ENCODE measurements at places on chromosomes 16 and 17. TPM values are rescaled to one million over a fixed set of nuclear protein-coding genes. Genes with fewer than 3 reads are reported as not detected.

DNA sequence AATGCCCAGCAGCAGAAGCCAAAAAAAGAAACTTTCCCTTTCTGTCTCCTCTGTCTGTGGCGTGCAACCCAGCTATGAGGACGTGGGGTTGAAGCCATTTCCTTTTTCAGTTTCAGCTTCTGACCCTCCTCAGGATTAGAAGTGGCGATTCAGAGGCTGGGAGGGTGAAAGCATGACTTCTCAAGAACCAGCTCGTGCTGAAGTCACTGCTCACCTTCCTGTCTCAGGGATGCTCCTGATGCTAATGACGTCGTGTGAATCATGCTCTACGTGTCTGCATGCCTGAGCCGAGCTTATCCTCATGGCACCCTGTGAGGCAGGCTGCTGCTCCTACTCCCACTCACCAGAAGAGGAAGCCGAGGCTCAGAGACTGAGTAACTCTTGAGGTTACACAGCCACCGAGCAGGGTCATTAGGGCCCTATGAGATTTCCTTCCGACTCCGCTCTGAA lies 5.7 kb upstream of the LPO start:
- H3K27me3 ChIP-seq = peaks cover 16% of the 10 kb centered on the region
- no peak overlapping the region for H3K27ac ChIP-seq
- no peaks in the 10 kb centered on the region for H3K36me3 ChIP-seq
- H3K4me3 ChIP-seq = no peak overlapping the region
- H3K4me1 ChIP-seq = no peaks in the 10 kb centered on the region
- no peak for DNase-seq

DNA sequence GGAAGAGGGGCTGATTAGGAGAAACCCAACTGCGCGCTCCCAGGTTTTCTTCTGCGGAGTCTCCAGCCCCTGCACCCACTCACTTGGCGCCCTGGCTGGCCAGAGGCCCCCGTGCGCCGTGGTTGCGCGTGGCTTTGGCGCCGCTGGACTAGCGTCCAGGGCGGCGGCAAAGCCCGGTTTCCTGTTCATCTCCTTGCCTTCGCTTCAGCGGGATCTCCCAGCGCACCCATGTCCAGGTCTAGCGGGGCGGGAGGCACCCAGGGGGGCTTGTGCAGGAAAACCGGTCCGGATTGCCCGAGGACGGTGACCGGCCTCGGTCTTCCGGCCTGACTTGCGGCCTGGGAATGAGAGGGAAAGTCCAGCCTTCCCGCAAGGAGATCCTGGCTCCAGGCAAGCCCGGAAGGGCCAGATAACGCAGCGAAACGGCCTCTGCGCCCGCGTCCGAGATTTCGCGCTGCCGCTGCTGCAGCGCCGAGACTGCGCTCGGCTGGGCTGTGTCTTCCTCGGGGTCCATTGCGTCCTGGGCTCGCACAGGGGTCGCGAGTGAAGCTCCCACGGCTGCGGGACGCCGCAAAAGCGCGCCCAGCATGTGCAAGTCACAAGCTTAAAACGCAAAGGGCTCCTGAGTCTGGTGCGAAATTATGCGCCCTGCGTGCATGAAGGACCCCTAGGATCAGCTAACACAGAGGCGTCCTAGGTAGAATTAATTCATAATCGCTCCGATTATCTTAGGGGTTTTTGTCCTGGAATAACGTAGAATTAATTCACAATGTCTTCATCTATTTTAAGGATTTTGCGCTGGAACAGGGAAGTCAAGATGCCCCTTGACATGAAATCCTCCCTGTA lies 5.7 kb downstream of the FOXF1 start:
- peaks cover 95% of the 10 kb centered on the region for H3K27me3 ChIP-seq
- H3K27ac ChIP-seq = no peak overlapping the region
- H3K36me3 ChIP-seq = no peaks in the 10 kb centered on the region

DNA sequence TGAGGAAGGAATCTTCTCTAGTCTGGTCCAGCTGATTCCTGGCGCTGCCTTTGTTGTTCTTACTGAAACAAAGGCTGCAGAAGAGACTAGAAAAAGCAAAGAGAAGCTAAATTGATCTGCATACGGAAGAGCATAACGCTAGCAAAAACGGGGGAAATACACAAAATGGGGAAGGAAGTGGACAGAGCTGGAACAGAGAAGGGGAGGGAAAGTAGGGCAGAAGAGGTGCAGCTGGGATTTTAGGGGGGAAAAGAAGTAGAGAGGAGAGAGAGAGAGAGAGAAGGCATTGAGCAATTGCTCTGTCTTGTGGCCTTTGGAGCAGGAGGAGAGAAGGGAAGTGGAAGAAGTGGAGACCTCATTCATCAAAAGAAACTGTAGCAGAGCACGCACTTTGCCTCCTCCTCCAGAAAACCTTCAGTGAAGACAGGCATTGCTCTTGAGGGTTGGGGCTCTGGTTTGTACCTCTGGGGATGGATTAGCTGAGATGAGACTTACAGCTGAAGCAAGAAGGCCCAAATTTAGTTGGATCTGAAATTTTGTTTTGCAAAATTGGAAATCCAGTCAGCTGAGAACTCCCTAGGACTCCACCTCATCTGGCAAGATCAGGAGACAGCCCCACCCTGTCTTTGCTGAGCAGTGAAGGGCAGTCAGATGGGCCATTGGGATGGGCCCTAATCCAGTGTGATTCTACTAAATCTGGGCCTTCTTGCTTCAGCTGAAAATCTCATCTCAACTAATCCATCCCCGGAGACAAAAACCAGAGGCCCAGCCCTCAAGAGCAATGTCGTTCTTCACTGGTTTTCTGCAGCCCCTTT lies 55.8 kb downstream of the CDRT4 start:
- H3K27ac ChIP-seq = peak overlapping the region; percentile 42
- H3K4me3 ChIP-seq = no peak overlapping the region
- H3K27me3 ChIP-seq = no peaks in the 10 kb centered on the region
- no peak for DNase-seq

DNA sequence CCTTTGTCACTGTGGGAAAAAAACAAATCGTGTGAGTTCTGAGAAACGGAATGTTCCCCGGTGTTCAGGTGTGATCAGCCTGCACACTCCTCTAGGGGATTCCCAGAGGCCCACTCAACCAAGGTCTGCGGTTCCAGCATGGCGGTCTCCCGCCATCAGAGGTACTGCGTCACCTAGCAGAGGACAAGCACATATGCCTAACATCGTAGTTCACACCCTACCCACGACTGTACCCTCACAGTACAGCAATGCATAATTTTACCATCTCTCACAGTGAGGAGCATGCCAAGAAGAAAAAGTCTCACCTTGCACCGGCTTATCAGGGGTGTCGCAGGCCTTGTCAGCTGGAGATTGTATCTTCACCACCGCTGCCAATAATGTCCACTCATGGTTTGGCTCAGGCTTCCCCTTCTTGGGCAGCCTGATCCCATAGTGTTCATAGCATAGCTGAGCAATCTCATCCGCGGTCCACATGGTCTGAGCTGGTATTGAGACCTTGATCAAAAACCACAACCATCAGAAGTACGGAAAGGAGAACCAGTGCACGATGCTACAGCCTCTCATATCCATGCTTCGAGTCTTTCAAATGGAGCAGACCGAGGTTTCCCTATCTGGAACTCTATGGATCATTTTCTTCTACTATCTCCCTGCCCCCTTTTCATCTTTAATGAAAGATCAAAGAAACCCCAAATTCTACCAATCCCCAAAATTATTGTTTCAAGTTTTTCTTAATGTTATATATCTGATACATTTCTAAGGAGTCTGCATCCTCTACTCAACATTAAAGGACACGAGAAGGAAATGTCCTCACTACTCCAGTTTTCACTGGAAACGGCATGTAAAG lies 2.5 kb downstream of the ADAT1 start:
- H3K4me3 ChIP-seq = no peak overlapping the region
- no peaks in the 10 kb centered on the region for H3K27me3 ChIP-seq
- peaks cover 27% of the 10 kb centered on the region for H3K36me3 ChIP-seq
- peaks cover 17% of the 10 kb centered on the region for H3K4me1 ChIP-seq
- no peak overlapping the region for H3K27ac ChIP-seq
- DNase-seq = no peak

DNA sequence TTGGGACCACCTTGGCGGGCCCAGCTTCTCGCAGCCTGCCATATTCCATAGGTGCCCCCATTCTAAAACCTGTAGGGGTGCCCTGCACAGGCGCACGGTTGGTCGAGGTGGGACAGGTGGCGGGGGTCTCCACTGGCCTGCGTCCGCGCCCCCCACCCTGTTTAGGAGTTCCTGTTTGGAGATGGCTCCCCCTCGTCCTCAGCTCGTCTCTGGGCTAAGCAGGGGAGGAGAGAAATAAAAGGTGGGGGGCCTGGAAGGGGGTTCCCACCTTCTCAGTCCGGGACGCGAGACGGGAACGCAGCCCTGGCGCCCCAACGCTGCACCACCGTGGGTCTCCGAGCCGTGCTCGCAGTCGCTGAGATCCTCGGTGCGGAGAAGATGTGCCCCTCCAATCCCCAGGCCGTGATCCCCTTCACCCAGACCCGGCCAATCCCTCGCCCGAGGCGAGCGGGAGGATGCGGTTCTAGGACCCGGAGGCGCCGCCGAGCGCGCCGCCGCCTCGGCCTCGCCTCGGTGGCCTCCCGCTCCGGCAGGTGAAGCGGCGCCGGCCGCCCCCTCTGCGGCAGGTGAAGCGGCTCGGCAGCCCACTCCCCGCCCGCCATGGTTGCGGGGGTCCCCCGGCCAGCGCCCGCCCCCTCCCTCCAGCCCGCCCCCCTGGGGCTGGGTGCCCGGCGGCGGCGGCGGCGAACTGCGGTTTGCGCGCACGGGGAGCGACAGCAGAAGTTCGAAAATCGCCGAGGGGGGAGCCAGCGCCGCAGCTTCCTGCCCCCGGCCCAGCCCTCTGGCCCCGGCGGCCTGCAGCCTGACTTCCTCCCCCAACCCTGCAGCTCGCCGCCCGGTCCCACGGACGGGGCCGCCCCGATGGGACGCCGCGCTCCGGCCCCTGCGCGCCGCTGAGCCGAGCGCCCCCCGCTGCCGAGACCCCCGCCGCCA lies at the start of gene FMNL1:
Gene FMNL1, plus strand, starts transcription at position 805 of the 933 bp plus-strand sequence. CDS start 240 bp downstream, outside the sequence.
- peaks cover 32% of the 10 kb centered on the region for H3K27me3 ChIP-seq
- no peaks in the 10 kb centered on the region for H3K36me3 ChIP-seq
- no peak within 1 kb of the TSS for H3K27ac ChIP-seq
- peak within 1 kb of the TSS; percentile 38 for H3K4me3 ChIP-seq

DNA sequence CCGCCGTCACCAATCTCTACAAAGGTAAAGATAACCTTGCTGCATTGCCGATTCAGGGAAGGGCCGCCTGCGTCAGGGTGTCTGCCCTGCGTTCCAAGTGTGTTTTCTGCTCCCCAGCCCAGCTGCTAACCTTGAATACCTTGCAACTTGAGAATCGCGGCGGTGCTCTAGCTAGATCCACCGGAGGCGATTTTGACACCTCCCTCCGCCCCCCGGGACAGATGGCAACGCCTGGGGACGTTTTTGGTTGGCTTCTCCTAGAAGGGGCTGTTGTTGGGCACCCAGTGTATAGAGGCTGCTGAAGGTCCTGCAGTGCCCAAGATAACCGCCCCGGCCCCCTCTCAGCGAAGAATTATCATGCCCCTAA lies 1.5 kb downstream of the HAPSTR1 start:
- no peaks in the 10 kb centered on the region for H3K27me3 ChIP-seq
- H3K27ac ChIP-seq = peak overlapping the region; percentile 76
- peaks cover 24% of the 10 kb centered on the region for H3K4me1 ChIP-seq
- peak; percentile 47 for DNase-seq

DNA sequence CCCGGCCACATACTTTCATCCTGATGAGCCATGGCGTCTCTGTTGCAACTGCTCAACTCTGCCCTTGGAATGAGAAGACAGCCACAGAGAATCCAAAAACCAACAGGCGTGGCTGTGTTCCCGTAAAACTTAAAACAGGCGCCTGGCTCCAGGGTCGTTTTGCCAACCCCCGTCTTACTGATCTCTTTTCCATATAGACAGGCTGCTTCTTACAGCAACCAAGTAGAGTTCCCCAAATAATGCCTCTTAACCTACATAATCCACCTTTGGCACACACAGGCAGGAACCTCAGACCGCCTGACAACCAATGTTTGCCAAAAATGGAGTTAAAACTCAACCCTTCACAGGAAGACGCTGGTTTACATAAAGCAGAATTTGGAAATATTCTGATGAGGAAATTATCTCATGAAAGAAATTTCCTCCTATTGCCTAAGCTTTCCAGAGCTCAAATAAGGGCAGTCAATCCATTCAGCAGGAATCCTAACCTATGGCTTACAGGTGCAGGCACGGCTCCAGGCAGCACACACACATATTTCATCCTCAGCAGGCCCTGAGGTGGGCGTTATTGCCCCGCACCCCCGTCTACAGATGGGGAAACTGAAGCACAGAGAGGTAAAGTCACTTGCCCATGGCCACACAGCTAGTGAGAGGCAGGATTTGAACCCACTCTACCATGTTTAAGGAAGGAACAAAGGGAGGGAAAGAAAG lies 35.8 kb downstream of the LITAF start:
- peaks cover 18% of the 10 kb centered on the region for H3K4me1 ChIP-seq
- peaks cover 29% of the 10 kb centered on the region for H3K36me3 ChIP-seq
- no peak overlapping the region for H3K27ac ChIP-seq
- no peaks in the 10 kb centered on the region for H3K27me3 ChIP-seq
- no peak for DNase-seq

- H3K27me3 ChIP-seq = no peaks in the 10 kb centered on the region
- H3K27ac ChIP-seq = no peak overlapping the region
- H3K4me1 ChIP-seq = peaks cover 3% of the 10 kb centered on the region
- DNase-seq = no peak
- H3K4me3 ChIP-seq = no peak overlapping the region
- H3K36me3 ChIP-seq = peaks cover 29% of the 10 kb centered on the region
These were observed 16.3 kb upstream of the DPEP1 start for GRCh38 chr16:89596957-89597649.

KRTAP4-5 gene
- total RNA-seq = not detected

C17orf100 gene
- 2.6 TPM for total RNA-seq

PLXDC1 gene
- 10.1 TPM for total RNA-seq

ETV4 gene
- total RNA-seq = 4.7 TPM

PCGF2 gene
- total RNA-seq = 9.1 TPM

SLC39A11 gene
- 15.1 TPM for total RNA-seq
